Activated naive CD4-positive, alpha-beta T cell treated with Interleukin-2 at 50 U/mL for 16 hours (primary cell): ENCODE measurements at places on chromosomes 11 and 22.

GRCh38 chr11:69284081-69284511 lies 9.9 kb upstream of the MYEOV start:
- DNase-seq: no peak

- DNase-seq: no peak
Observed at GRCh38 chr11:96905143-96905542, 515.3 kb downstream of the JRKL start.

DNA sequence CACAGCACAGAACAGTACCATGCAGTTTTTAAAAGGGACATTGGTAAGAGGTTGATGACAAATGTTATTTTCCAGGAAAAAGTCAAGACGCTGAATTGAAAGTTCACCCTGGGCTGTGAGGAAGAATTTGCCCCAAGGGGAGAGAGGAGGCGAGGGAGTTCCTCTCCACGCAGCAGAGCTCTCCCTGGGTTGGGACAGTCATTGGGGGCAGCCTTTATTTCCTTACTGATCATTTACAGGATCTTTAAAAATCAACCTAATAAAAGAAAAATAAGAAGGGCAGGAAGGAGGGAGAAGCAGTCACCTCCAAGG lies 49.9 kb upstream of the WNT7B start:
- DNase-seq: no peak

DNA sequence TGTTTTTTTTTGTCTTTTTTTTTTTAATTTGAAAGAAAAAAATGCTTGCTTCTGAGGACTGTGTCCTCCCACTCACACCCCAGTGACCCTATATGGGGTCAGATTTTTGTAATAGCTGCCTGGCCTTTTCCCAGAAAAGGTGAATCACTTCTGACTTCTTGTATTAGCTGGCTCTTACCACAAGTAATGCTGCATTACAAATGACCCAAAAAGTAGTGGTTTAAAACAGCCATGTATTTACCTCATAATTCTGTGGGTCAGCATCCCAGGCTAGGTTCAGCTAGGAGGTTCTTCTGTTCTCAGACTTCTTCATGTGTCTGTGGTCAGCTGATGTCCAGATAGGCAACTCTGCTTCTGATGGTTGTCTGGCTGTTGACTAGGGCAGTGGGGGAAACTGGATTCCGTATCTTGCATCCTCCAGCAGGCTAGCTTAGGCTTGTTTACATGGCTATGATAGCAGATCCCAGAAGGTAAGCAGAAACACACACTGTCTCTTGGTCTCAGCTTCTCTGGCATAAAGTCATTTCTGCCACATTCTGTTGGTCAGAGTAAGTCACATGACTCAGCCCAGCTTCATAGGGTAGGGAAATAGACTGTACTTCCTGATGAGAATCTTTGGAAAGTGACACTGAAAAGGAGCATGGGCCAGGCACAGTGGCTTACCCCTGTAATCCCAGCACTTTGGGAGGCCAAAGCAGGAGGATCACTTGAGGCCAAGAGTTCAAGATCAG lies 19.5 kb downstream of the LHFPL7 start:
- no peak for DNase-seq

DNA sequence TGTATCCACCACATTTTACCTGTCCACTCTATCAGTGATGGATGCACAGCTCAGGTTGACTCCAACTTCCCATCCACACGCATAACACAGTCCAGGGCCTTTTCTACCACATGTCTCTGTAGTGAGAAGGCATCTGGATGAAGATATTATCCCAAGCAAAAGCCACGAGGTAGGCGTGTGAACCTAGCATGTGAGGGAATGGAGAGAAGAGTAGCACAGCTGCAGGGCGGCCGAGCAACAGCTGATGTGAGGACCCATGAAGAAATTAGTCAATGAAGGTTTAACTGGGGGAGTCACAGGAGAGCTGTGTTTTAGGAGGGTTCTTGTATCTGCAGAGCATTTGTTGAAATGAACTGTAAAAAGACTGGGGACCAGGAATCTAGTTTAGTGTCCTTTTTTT lies 144.6 kb upstream of the PITPNB start:
- DNase-seq: no peak
